Epithelial cell of esophagus (primary cell): ENCODE measurements at places on chromosomes 5 and 9.

DNA sequence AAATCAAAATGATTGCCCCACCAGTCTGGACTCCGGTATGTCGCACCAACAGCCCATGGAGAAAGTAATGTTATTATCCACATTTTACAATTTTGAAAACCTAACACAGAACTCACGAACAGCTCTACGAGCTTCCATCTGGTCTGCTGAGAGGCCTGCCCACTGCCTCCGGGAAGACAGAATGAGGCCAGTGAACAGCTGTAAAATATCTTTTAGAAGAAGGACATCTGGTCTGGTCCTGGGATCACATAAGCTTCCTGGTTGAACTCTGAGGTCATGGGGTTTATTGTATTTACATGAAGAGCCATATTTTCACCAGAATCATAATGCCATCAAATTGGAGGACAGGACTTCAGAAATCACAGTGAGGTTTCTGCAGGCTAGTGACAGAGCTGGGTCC lies 89.0 kb downstream of the FRMD3 start:
- no peak for DNase-seq

GRCh38 chr5:27315363-27316270 lies 277.2 kb upstream of the CDH9 start:
- DNase-seq = peak; percentile 68

DNA sequence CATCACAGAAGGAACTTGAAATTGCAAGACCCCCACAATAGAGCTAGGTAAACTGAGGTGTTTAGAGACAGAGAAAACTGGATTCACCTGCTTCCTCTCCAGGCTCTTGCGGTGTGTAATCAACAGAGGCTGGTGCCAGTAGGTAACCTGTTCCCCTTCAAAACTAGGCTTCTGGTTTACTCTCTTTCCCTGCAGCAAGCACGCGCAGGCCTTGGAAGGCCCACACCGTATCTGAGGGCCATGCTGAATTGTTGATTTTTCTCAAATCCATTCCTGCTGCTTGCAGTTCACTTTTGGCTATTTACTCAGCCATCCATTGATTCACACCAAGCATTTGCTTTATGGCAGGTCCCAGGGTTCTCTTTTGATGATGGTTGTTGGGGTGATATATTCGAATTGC lies 667 bp upstream of the FRRS1L start:
- DNase-seq = no peak

- no peak for DNase-seq
Measured at GRCh38 chr5:14184082-14184481, 40.9 kb downstream of the TRIO start.

DNA sequence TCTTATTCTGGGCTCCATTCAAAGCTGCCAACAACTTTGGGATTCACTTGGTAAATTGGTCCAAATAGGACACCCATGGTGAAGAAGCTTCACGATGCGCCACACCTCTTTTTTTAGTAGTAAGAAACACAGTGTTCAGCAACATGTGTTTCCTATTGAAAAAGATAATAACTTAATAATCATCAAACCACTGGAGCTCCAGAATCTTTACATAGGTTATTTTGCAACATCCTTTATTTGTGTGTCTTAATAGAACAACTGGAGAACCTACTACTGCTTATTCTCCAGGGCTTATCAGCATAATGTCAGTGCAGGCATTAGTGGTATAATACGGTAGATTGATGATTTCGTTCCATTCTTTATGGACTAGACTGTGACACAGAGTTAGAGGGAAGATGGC lies 63.3 kb upstream of the DAPK1 start:
- DNase-seq = no peak

GRCh38 chr5:53426878-53427277 lies 53.6 kb upstream of the FST start:
- DNase-seq = no peak

- peak; percentile 1 for DNase-seq
Measured at GRCh38 chr5:27516437-27516836, 478.1 kb upstream of the CDH9 start.

GRCh38 chr5:151569132-151570046 lies 21.7 kb downstream of the FAT2 start:
- DNase-seq = peak; percentile 85

DNA sequence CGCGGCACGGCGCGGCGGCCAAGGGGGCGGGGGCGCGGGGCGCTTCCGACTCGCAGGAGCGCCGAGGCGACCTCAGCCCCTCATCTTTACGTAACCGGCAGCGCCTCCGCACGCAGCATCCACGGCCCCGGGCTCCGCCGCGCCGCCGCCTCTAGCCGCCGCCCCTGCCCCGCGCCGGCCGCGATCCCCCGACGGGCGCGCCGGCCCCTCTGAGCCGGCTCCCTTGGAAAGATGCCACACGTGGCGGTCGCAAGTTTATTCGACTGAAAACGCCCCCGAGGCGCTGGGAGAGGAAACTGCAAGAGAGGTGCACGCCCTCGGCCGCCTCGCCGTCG lies 1.0 kb downstream of the KLF9 start:
- DNase-seq = no peak

DNA sequence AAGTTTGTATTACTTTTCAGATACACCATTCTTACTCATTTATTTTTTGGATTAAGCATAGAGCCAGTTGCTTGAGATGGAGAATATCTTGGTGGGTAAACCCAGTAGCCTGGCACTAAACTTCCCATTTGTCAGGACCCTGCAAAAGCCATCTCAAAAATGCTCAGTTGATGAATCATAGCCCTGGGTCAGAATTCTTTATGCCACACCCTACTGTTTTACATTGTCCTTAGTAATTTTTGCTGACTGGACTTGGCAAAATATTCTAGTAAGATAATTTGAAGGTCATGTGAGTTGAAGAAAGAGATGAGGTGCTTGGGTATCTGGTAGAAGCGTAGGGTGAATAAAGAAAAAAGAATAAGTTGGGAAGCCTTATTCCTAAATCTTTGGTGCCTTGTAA lies 50.7 kb downstream of the C7 start:
- no peak for DNase-seq

DNA sequence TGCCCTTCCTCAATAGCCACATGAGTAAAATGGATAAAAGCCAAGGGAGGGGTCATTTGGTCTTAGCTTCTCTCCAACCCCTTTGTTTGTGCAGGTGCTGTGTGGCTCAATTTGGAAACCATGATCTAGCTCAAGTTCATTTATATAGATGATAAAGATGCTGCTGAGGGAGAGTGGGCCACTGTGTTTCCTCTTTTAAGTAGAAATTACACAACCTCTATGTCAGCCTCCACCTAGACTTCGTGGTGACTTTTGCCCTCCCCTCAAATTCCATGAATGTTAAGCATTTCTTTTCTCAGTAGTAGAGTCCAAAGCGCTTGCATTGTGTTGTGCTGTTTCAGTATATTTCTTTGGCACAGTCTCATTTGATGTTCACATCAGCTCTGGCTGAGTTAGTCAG lies 241.4 kb downstream of the ARHGAP26 start:
- DNase-seq = no peak

DNA sequence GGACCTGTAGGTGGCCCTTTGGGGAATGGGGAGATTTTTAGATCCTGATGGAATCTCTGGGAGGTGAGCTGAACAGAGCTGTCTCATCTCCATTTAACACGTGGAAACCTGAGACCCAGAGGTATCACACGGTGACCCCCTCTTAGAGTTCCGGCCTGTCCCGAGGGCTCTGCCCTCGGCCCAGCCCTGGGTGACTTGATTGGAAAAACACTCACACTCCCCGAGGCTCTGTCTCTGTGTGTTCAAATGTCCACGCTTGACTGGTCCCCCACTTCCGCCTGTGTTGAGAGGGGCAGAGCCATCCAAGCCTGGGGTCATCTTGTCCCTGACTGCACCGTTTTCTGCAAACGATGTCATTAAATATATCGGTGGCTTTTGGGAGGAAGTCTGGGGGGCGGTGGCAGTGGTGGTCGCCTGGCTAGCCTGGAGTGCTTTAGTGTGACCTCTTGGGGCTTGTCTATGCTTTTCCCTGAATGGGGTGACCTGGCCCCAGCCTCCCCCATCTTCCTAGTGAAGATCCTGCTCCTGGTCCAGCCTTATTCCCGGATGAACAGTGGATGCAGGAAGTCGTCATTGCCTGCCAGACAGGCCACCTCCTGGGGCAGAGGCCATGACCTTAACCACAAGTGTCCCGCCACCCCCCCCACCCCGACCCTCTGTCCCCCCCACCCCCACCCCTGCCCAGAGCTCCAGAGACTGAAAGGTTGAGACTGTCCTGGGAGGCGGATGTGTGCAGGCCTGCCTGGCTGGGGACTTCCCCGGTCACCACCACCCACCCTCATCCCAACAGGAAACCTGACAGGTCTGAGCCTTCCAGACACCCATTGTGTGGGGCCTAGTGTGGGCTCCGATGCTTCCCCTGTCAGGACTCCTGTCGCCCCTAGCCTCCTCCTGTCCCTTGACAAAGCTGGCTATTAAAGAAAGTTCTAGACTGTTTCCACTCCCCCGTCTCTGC lies 5.3 kb upstream of the DAB2IP start:
- DNase-seq = no peak

DNA sequence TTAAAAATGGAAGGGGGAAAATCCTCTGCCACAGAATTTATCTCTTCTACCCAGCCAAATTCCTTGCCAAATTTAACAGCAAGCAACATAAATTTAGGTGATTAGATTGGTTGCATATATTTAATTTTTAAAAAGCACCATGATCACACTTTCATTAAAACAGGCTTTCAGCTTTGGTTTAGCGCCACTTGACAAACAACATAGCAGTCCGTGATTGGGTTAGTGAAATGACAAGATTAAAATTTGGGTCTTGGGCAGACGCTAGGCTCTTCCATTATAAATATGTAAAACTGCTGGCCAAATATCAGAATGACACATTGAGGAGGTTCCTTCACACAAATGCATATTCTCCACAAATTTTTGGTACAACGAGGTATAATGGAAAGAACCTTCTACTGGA lies 58.2 kb upstream of the CER1 start:
- no peak for DNase-seq

GRCh38 chr5:109558364-109558763 lies 131.4 kb upstream of the MAN2A1 start:
- no peak for DNase-seq

DNA sequence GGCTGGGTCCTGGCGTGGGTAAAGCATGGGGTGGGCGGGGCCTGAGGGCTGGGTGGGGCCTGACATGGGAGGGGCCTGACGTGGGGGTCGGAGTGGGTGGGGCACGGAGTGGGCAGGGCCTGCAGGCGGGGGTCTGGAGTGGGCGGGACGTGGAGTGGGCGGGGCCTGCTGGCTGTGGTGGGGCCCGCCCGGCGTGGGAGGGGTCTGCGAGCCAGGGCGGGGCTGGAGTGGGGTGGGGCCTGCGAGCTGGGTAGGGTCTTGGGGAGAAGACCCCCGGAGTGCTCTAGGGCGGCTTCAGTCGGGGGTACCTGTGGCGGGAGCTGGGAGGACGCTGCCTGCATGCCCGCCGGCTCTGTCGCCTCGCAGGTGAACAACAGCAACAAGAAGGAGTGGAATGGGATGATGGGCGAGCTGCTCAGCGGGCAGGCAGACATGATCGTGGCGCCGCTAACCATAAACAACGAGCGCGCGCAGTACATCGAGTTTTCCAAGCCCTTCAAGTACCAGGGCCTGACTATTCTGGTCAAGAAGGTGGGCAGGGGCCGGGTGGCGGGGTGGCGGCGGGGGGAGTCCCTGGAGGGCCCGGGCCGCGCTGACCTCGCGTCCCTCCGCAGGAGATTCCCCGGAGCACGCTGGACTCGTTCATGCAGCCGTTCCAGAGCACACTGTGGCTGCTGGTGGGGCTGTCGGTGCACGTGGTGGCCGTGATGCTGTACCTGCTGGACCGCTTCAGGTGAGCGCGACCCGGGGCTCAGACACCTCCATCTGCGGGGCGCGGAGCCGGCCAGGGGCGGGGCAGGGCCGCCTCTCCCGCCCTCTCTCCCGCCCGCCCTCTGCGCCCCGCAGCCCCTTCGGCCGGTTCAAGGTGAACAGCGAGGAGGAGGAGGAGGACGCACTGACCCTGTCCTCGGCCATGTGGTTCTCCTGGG lies 8.0 kb downstream of the LRRC26 start:
- peak; percentile 23 for DNase-seq

- DNase-seq = no peak
Measured at GRCh38 chr5:94345257-94345656, 273.1 kb downstream of the KIAA0825 start.

- DNase-seq = peak; percentile 35
Measured at GRCh38 chr5:158521995-158522394, 577.7 kb downstream of the EBF1 start.

DNA sequence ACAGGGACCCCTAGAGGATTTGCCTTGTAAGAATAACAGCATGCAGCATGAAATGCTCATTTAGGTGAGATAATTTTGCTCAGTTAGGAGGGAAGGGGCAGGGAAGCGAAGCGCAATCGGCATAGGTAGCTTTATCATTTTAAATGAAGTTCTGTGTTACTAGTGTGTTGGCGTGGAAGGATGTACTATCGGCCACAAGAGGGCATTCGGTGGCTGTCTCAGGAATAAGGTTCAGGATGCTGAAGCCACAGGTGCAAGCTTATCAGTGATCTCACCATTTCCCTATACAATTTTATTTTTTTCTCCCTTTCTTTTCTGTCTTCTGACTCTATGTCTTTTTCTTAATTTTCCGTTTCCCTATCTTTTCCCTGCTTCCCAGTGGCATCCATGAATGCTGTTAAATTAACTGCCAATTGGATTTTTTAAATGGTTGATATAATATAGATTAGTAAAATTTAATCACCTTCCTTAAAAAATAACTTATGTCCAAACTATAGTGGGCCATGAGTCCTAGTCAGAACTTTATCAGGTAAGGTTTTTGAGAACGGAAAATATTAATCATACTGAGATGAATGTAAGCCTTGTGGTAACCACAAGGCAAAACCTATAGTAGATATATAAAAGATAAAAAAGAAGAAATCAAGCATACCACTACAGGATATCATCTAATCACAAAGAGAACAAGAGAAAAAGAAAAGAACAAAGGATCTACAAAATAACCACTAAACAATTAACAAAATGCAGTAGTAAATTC lies 1.2 kb upstream of the INSL6 start:
- DNase-seq = peak; percentile 82

DNA sequence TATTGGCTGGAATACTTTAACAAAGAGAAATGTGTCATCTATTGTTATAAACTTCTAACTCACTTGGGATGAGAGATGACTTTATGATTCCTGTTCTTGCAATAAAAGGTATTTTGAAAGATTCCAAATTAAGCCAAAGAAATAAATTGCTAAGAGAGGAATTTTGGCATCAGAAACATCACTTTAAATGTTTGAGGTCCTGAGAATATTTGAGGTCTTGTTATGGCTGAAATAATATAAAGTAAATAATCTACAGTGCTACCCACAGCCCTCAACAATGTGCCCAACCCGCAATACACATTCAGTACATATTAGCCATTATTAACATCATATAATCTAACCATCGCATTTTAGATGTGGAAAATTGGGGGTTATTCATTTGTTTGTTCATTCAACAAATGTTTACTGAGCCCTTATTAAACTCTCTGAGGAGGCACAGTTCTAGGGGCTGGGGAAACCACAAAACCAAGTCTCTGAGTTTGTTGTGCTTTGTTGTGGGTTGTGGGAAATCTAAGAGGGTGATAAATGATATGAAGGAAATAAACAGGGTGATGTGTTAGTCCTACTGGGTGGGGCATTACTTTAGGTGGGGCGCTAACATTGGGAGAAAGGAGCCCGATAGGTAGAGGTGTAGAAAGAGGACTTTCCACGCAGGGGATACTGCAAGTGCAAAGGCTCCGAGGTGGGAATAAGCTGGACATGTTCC lies 135.2 kb upstream of the CLINT1 start:
- DNase-seq = no peak

GRCh38 chr5:143182106-143182505 lies 221.4 kb downstream of the NR3C1 start:
- no peak for DNase-seq
